NCI-H510A treated with DMSO at 0.1 percent for 48 hours (cell line): ENCODE measurements at places on chromosomes 3 and 15.

DNA sequence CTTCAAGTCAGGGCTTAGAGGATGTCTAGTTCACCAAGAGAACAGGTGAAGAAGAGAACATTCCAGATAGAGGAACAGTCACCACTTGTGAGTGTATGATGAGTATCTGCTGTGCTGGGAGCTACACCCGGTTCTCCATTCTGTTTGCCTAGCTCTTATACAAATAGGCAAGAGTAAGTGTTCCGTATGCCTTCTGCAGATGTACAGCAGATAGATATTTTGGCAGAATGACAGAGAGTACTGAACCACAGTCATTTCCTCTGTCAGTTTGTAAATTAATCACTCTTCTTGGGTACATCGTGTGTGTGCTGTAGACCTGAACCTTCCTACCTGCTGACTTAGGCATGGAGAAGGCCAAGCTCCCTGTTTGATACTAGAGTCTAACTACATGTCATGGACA, 108.3 kb upstream of the CTDSPL start:
- DNase-seq: peak; percentile 86

DNA sequence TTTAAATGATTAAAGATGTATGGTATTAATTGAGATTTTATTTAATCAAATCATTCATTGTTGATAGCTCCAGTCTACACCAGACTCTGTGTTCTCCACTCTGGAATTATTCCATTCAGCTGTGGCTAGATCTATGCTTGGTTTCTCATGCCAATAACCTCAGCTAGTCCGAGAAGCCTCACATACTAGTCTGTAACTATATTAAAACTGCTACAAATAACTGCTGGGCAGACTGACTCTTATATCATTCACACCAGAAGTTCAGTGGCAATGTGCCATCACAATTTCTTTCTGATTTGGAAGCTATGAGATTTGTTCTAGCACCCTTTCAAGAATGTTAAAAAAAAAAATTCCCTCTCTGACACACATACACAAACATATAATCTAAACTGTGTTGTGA, 947.3 kb downstream of the ROBO1 start:
- DNase-seq: no peak

GRCh38 chr3:102415553-102415952, 19.3 kb upstream of the ZPLD1 start:
- no peak for DNase-seq

DNA sequence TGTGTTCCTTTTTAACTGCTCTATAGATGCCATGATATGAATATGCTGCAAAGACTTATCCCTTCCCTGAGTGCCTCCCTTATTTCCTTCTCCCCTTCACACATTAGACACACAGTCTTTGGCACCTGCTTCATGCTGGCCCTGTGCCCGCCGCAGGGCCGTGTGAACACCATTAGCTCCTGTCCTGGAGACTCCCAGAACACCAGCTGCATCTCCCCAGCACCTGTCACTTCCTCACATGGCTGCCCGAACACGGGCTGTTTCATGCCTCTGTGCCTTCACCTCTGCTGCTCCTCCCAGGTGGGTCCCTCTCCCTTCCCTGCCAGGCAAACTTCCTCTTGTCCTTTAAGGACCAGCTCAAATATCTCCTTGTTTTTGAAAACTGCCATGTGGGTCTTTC, 40.5 kb upstream of the SEC13 start:
- DNase-seq: peak; percentile 74

GRCh38 chr15:64536244-64536836, 76.0 kb downstream of the ZNF609 start:
- no peak for DNase-seq

DNA sequence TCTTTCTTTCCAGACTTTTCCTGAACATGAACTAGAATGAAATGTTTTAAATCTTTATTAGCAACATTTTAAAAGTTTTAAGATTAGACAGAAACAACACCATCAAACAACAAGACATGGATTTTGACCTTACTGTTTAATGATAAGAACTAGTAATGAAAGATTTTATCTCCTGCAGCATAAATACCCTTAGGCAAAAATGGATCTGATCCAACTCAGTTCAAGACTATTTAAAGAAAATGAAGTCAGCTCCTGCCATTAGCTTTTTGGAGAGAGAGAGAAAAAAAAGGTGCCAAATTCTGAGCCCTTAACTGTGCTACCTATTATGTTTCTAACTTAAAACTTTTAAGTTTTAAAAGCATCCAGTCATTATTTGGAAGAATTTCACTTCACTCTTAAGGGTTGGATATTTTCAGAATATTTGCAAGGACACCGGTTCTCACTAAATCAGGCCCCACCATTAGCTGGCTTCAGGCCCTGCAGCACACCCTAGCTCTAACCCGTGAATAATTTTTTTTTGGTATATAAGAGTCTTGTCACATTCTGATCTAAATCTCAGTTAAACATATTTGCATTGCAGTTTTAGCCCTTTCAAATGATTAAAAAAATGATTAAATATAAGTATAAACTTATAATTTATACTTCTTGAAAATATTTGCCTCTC, 60.0 kb downstream of the NR1I2 start:
- no peak for DNase-seq

DNA sequence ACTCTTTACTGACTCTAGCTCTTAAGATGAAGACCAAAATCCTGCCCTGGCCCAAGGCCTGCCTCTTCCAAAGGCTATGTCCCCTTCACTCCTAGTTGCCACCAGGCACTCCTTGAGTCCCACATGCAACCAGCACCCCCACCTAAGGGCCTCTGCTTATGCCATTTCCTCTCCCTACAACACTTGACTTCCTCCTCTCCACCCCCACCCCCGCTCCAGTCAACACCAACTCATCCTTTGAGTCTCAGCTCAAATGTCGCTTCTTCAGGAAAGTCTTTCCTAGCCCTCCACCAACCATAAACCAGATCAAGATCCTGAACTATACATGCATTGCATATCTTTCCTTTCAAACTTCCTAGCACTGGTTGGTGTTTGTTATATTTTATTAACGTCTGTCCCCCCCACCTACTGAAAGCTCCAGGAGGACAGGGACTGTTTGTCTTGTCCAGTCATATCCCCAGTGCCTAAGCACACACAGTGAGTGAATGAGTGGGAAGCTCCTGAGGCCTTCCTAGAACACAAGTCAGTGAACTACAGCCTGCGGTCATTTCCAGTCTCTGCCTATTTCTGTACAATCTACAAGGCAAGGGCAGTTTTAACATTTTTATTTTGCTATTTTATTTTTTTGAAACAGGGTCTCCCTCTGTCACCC, 7.3 kb downstream of the TBC1D2B start:
- no peak for DNase-seq

DNA sequence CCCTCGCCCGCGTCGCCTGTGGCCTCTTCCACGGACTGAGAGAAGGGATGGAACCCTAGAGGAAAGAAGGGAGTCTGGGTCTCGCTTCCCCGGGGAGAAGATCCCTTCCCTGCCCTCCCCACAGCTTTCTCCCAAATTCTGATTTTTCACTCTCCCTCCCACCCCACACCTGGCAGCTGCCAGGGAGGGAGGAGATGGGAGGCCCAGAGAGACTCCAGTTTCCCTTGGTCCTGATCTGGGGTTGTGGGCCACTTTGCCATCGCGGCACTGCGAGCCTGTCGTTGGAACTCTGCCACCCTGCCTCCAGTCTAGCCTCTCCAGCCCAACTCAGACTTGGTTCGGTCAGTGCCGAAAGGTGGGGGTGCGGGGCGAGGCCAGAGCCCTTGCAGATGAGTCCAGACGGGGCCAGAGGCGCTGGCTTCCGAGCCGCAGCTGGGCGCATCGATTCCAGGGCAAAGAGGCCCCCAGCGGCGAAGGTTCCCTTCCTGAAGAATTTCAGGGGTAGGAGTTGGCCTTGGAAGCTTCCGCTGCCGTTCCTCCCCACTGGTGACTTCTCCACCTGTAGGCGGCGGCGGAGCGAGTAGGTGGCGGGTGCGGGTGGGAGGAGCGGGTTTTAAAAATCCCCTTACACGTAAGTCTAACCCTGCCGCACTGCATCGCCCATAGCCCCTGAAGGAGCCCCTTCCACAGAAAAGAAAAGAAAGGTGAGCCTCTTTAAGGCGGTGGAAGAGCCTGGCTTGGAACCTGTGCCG, 5.2 kb downstream of the WNT5A start:
- no peak for DNase-seq

GRCh38 chr3:55180161-55180560, 252.3 kb upstream of the LRTM1 start:
- DNase-seq: no peak

DNA sequence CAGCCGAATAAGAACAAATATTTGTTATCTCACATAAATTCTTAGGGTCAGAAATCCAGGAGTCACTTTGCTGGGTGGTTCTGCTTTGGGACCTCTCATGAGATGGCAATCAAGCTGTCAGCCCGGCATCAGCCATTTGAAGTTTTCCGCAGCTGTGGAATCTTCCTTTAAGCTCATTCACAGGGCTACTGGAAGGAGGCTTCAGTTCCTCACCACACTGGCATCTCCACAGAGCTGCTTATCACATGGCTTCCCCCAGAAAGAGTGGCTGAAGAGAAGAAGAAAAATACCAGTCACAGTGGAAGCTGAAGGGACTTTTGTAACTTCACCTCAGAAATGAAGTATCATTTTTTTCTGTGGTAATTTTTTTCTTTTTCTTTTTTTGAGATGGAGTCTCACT, 267.7 kb downstream of the CHL1 start:
- no peak for DNase-seq

DNA sequence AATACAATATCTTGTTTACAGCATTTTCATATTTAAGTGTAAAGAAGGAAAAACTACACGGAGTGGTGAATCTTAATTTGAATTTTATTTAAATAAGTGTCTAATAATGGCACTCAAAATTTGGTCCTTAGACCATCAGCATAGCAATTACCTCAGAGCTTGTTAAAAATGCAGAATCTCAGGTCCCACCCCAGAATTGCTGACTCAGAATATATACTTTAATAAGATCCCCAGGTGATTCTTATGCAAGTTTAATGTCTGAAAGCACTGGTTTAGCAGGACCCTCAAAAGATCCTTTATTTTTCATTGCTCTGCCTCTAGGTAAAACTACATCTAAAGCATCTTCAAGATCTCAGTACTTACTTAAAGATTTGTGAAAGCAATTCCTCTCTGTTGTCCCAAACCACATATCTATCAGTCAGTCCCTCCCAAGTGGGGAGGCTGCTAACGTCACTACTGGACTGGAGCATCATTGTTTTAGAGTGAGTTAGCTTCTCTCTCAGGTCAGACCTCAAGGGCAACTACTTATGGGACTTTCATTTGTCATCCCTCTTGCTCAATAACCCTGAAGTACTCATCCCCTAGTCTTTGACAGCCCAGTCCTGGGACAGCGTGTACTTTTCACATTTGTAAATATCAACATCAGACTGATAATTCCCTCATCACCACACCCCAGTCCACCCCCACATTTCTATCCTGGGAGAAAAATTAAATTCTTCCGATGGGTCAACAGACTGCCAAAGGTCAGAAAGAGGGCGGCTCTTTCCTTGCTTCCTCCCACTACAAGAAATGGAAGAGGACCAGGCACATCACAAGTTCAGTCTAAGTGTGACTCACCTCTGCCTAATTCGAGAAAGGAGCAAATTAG, 76.7 kb downstream of the CBLB start:
- no peak for DNase-seq

DNA sequence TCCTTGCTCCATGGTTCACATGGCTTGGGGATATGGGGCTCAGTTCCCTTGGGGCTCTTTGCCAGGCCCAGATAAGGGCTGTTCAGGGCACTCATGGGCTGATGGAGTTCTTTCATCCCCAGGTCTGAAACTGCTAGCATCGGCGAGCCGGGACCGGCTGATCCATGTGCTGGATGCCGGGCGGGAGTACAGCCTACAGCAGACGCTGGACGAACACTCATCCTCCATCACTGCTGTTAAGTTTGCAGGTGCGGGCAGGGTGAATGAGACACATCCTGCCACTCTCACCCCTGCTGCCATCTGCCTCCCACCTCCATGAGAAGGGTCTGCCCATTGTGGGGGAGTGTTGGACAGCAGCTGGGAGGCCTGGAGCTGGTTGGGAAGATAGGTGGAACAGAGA, 11.1 kb upstream of the JMJD7 start:
- no peak for DNase-seq

GRCh38 chr3:12486916-12487315, 2.6 kb downstream of the TSEN2 start:
- DNase-seq: no peak

DNA sequence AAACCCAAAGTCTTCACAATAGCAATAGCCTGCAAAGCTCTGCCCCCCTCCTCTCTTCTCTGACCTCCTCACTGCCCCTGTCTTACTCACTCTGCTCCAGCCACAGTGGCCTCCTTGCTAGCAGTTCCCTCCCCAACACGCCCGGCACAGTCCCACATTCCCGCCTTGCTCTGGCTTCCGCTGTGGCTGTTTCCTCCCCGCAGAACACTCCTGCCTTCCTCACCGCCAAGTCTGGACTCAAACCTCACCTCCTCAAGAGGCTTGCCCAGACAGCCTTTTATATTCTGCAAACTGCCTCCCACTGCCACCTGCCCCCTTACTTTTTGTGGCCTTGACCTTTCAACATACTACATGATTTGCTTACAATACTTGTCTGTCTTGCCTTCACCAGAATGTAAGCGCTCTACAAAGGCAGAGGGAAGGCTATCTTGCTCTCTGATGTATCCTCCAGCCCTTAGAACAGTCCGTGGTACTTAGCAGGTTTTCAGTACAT, 406 bp upstream of the MPI start:
- peak; percentile 31 for DNase-seq

DNA sequence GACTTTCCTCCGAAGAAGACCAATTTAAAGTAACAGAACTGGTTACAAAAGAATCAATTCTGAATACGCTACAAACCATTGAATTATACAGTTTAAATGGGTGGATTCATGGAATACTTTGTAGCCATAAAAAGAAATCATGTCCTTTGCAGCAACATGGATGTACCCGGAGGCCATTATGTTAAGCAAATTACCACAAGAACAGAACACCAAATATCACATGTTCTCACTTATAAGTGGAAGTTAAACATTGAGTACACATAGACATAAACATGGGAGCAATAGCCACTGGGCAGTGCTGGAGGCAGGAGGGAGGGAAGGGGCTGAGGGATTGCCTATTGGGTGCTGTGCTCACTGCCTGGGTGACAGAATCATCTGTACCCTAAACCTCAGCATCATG, 61.3 kb downstream of the EDEM1 start:
- DNase-seq: no peak

- no peak for DNase-seq
Measured at GRCh38 chr15:72146221-72146620, 28.0 kb downstream of the SENP8 start.

- no peak for DNase-seq
Measured at GRCh38 chr15:65917407-65917756, 48.1 kb downstream of the RAB11A start.

GRCh38 chr3:142028243-142028777, 121.0 kb downstream of the TFDP2 start:
- peak; percentile 41 for DNase-seq

DNA sequence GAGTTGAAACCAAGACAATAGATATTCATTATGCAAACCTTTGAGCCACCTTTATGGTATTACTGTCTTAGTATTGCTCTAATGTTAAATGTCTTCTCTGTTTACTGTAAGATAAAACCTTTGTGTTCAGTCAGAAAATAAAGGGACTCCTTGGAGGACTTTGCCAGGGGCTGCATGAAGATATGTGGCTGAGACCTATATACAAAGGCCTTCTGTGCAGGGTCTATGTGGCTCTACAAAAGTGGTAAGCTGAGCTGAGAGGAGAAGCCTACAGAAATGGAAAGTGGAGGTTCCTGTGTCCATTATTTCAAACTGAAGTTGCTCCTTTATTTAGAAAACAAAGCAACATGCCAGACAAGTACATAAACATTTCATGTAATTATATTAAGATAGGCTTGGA, 131.5 kb downstream of the FNDC3B start:
- DNase-seq: no peak
